Stimulated activated CD8-positive, alpha-beta memory T cell treated with anti-CD3 and anti-CD28 coated beads, Interleukin-2, amount 100 ng/mL, for 1 hour (primary cell): ENCODE measurements at places on chromosomes 1 and 21.

DNA sequence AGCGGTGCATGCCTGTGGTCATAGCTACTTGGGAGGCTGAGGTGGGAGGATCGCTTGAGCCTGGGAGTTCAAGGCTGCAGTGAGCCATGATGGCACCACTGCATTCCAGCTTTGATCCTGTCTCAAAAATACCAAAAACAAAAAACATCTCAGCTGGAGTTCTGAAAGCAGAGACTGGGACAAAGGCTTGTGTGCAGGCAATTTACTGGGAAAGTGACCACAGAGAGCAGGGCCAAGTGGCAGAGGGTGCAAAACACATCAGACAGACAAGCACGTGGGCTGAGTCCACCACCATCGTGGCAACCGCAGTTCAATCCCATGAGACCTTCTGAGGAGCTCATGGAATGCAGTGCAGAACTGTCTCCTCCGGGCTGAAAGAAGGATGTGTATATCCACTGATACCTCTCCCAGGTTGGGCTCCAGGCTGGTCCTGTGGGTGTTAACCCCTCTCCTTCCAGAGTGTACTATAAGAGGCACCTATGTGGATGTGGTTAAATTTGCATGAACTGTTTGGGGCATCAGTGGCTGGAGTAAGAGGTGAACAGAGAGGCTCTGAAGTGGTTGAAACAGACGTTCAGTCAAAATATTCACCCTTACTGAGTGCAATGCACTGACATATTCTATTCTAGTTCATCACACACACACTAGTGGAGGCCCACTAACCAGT, 10.8 kb downstream of the PIGP start:
- DNase-seq, result no peak

DNA sequence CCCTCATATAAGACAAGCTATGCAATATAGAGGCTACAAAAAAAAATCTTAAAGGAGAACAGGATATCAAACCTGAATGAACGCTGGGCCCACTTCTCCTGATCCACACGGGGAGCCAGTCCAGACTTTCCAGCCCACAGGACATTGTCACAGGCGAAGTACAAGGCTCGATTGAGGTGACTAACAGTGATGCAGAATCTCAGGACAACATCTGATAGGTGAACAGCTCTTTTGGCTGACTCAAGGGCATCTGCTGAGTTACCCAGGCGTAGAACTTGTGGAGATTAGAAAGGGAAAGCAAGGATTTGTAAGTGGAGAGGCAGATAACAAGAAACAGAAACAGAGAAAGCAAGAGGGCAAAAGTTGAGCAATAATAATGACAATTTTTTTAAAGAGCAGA, 1.8 kb downstream of the PEX11B start:
- DNase-seq, result no peak

GRCh38 chr1:185421485-185422107, 104.6 kb upstream of the IVNS1ABP start:
- DNase-seq, result no peak

DNA sequence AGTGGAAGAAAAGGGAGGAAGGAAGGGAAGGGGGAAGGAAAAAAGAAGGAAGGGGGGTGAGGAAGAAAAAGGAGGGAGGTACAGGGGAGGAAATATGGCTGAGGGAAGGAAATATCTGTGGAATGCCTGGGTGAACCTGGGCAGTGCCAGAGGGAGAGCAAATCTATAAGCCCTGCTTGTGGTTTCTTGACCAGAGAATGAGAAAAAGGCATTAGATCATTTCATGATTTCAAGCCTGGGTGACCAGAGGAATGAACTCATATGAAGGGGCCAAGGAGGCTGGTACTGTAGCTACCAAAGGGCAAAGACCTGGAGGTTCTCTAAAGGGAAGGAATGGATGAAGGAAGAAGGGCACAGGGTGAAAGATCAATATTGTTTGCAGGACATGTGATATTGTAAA, 31.4 kb downstream of the GNG12 start:
- DNase-seq, result no peak

GRCh38 chr1:37323486-37324377, 150.6 kb upstream of the ZC3H12A start:
- DNase-seq, result no peak
